ENCODE measurements at places on chromosomes 2 and 18.

DNA sequence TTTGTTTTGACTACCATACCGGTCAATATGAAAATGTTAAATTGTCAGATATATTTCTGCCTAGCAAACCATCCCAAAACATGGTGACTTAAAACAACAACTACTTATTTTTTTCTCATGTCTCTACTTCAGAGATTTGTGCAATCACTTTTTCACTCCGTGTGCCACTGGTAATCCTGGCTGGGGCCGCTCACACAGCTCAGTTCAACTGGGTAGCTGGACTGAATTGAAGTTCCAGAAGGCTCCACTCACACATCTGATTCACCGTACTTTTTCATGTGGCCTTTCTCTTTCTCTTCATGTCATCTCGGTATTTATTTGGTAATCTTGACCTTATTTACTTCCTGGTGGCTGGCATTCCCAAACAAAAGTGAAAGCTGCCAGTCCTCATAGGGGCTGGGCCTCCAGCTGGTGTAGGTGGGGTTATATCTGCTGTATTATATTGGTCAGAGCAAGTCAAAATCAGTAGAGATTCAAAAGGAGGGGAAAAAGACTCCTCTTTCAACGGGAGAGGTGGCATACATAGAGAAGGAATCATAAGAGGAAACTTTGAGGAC, 513.9 kb upstream of the NXPH2 start:
- no peak for DNase-seq

GRCh38 chr2:231648579-231649174, 56.0 kb downstream of the TEX44 start:
- DNase-seq: peak; percentile 33

GRCh38 chr2:107430006-107430405, 396.7 kb upstream of the RGPD4 start:
- DNase-seq: no peak

DNA sequence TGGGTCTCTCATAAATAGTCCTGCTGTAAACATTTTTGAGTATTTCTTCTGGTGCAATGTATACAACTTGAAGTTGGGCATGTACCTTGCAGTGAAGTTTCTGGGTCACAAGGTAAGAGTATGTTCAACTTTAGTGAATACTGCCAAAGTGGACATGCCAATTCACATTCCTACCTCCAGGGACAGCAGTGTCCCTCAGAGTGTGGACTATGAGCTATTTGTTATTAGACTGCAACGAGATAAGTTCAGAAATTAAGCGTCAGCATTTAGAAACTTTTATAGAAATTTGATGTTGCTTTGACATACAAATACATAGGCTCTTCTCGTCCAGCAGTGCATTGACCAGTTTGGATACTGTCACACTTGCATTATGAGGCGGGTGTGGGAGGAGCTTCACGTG, 7.2 kb upstream of the ACKR3 start:
- DNase-seq: no peak
